ENCODE measurements at places on chromosomes 7 and 10. TPM values are rescaled to one million over a fixed set of nuclear protein-coding genes. Genes with fewer than 3 reads are reported as not detected.
A peak's percentile ranks its signal among the peaks of the same experiment; 100 is the strongest.

Gene LRIT1
- total RNA-seq, result not detected

Gene HOXA6
- total RNA-seq, result 7.2 TPM

Gene TES
- 111 TPM for total RNA-seq

Gene MSMB
- total RNA-seq, result not detected

Gene CPN1
- total RNA-seq, result not detected

Gene TYW1B
- 4.7 TPM for total RNA-seq

Gene TRIL
- total RNA-seq, result 7.1 TPM

Gene MMP21
- not detected for total RNA-seq

Gene CALHM2
- 1.9 TPM for total RNA-seq

Gene CACNA2D1
- 7.2 TPM for total RNA-seq

Gene RBM33
- total RNA-seq, result 11.6 TPM

Gene SYNPO2L
- total RNA-seq, result not detected

GRCh38 chr10:103254538-103255325 lies 9.0 kb downstream of the RPEL1 start:
- DNase-seq, result peak; percentile 69

- peak; percentile 98 for DNase-seq
Observed at GRCh38 chr7:34131371-34131770, 226.0 kb downstream of the BMPER start.

DNA sequence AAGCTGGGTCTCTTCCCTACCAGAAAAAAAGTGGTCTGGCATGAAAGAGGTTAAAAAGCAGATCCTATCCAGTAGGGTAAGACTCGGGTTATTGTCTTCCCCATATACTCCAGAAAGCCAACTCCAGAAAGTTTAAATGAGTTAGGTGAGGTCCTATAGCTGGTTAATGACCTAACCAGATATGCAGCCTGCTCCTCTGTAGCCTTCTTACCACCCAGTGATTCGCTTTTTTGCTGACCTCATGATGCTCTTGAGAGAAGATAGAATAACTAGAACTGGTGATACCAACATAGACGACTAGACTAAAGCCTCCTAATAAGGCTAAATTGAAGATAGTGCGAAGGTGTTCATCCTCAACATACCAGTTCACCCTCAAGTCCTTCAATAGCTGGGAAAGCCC lies 675 bp upstream of the GIMAP1 start:
- no peak for DNase-seq

GRCh38 chr7:6350433-6351058 lies 78.1 kb upstream of the CYTH3 start:
- DNase-seq, result no peak

GRCh38 chr10:21281765-21282484 lies 243.6 kb downstream of the SKIDA1 start:
- no peak for DNase-seq

GRCh38 chr7:977326-978048 lies 2.1 kb upstream of the COX19 start:
- DNase-seq, result peak; percentile 58

DNA sequence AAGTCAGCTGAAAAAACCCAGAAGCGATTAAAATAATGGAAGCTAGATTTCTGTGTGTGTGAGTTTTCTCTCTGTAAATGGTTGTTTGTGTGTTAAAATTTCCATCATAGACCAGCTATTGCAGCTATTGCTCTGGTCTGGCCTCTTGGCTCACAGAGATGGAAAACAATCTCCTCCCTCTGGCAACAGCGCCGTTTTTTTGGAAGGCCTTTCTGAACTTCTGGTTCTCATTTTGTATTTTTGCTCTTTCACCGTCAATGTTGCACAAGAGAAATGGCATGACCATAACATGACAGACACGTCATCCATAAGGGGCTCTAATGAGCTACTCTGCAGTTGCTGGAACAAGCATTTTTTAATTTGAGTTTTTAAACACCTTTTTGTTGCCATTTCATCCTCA lies 91.0 kb downstream of the CUBN start:
- DNase-seq, result peak; percentile 81

DNA sequence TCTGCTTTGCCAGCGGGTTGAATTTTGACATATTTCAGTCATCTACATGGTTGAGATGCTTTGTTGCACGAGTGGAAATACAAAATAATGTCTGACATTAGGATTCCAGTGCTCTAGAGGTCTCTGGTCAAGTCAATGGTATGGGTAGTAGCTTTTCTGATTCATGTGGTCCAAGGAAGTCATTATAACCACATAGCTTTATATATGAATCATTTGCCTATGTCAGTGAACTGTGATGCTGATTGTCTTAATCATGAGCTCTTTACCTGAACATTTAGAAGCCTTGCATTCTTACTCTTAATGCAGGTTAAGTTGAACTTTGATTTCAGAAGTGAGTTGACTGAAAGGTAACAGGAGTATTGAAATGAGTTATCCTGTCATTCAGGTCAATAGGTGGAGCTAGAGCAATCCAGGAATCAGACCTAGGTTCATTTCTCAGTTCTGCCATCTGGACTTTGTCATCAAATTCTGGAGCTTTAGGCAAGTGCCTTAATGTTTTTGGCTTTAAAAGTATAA lies 3.3 kb downstream of the MAPK8 start:
- peak; percentile 75 for DNase-seq

DNA sequence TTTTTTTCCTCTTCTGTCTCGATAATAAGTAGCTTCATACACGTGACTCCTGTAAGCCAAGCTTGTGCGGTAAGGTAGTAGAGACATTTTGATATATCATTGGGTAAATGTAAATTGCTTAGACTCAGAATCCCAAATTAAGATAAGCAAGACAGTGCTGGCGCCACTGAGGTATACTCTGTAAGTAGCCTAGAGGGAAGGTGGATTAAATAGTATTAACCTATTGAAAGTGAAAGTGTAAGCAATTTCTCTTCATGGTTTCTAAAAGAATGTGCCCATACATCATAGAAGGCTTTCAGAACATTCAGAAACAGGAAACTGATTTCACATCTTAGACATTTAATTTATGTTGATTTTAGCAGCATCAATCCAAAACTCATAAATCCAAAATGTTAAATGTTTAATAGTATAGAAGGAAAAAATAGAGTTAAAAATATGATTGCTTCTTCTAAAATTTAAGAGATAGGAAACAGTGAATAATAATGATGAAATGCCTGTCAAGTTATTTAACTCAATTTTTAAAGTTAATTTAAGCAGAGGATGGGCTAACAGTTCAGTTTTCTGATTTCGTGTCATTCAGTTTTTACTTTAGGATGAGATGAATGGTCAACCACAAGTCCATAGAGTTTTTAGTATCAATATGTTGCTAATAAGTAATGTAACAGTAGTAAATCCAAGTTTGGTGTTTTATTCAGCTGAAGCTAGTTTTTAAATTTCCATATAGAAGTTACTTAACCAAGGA lies 36.8 kb downstream of the LRRC72 start:
- peak; percentile 40 for DNase-seq

GRCh38 chr7:43756368-43757072 lies 2.0 kb upstream of the BLVRA start:
- peak; percentile 91 for DNase-seq

DNA sequence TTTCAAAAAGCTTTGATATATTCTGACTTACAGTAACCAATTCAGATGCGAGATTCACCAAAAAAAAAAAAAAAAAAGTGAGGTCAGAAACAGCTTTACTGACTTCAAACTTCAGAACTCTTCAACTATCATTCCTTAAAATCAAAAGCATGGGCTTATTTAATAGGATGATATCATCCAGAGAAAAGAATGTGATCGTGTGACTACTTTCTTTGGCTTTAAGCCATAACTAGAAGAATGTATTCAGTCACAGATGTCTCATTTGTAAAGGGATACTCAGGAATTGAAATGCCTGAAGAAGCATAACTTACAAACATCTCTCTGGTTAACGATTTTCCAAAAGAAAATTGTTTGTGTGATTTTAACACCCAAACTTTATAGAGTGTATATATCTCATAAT lies 11.5 kb downstream of the TPK1 start:
- DNase-seq, result peak; percentile 34

DNA sequence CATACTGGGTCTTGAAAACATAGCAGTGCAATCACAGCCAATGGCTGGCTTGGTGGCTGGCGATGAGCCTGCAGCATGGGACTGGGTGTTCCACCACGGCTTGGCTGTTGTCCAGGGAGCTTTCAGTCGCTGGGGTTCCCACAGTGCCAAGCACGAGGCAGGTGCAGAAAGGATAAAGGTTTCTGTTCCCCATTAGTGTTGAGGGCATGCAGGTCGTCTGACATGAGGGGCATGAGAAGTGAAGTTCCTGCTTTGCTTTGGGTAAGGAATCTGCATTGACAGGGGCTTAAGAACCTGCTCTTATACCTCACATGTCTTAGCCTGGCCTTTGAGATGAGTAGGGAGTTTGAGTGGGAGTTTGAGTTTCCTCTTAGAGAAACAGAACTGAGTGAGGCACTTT lies 9.0 kb upstream of the CFTR start:
- DNase-seq, result no peak

DNA sequence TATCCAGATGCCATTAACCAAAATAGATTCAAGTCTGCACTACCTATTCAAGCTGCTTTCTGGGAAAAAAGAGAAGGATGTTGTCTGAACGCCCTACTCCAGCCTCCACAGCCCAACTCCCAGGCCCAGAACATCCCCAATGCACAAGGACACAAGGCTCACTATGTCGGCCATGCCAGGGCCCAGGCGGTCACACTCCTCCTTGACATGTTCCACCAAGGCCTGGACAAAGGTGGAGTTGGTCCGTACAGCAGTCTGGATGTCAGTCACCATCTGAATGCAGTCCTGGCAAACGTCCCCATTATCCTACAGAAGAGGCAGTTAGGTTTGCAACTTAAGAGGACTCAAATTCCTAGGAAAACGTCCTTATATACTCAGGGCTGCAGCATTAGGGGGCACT lies 23.2 kb downstream of the PSAP start:
- DNase-seq, result no peak

DNA sequence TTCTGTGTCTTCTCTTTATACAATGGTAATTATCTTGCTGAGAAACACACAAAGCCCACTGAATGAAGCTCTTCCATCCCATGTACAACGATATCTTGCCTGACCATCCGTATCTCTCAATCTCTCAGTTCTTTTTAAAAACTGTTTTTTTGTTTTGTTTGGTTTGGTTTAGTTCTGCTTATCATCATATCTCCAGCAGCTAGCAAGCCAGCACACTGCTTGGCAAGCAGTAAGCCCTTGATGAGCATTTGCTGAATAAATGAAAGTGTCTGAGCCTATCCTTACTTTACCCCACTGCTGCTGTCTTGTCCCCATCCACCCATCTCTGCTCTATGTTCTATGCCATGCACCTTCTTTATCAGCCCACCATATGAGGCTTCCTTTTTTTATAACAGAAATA lies 34.2 kb downstream of the ITGB1 start:
- no peak for DNase-seq

- peak; percentile 9 for DNase-seq
Observed at GRCh38 chr7:15652776-15653290, 33.6 kb downstream of the MEOX2 start.

- no peak for DNase-seq
Observed at GRCh38 chr10:25865267-25865666, 68.8 kb upstream of the MYO3A start.

DNA sequence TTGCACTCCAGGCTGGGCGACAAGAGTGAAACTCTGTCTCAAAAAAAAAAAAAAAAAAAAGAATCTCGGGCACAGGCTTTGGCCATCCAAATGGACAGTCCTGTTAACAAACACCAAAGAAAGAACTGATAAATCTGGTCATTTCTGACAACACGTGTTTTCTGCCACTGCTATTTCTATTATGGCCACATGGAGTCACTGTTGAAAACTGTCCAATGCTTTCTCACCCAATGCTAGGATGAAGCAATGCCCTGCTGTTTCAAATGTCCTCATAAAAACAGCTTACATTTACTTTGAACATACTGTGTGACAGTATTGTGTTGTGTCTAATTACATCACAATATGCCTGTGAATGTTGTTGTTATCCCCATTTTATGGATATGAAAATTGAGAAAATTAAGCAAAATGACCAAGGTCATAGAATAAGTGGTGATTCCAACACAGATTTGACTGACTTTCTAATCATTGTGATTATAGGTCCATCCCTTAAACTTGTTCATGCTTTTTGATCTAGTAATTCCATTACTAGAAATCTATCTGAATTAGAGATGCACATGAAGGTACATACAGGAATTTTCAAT lies 19.9 kb upstream of the MAP3K8 start:
- DNase-seq, result peak; percentile 65

GRCh38 chr7:158229945-158230344 lies 357.7 kb downstream of the PTPRN2 start:
- DNase-seq, result no peak

DNA sequence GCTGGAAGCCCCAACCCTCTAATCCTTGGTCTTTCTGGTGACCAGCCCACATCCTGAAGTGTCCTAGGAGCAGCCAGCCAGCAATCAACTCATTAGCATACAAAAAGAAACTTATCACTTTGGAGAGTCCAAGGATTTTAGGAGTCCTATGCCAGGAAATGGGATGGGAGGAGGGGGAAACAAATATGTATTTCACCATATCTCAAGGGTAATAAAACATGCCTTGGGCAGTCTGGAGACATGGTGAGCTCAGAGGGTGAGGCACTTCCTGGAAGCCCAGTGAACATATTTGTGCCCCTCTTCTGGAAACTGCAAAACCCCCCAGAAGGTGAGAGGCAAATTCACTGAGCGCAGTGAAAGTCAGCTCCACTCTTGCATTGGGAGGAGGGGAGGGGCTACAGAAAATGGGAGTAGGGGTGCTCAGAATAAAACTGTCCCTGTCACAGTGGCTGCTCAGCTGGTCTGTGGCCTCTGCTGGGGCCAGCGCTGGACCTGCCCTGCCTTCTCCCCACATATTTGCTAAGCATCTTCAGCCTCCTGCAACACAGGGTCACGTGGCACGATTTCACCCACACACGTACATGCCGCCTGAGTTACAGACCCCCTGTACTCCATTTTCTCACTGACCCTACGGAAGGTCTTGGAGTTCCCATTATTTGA lies 17.7 kb upstream of the ZMIZ1 start:
- DNase-seq, result no peak

GRCh38 chr10:113379091-113379490 lies 173.8 kb upstream of the HABP2 start:
- no peak for DNase-seq

GRCh38 chr10:59350558-59350957 lies 11.8 kb downstream of the FAM13C start:
- DNase-seq, result no peak

DNA sequence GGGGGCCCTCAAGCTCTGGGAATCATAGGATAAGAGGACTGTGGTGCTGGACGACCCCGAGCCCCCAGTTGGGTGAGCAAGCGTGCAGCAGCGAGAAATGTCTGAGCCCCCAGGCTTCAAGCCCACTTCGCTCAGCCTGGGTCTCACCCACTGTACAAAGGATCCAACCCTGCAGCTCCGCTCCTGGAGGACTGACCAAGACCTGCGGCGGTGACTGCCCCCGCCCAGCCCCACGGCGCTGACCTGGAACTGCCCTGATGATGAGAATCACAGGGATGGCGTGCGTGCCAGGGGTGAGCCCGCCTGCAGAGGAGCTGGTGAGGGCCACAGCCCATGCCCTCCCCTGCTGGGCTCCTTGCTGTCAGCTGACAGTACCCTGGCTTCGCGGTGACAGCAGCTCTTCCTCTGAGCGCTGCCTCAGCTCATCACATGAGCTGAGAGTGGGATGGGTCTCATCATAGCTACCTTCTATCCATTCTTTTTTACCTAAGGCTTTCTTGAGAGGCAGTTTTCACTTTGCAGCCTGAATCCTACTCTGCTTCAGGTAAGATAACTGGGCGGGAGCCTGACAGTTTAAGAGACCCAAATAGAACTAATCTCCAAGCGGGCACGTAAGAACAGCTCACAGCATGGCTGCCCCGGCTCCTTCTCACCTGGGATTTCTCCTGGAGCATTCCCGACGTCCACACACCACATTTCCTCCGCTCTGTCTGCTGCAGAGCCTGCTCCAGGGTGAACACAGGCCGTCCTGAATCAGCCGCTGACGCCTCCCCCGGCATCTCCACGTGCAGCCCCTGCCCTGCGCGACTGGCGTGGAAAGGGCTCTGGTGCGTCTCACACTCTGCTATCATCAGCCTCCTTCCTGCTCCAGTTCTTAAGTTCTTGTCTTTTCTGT lies 329.9 kb downstream of the PTPRN2 start:
- DNase-seq, result no peak
